ENCODE measurements at places on chromosomes 11 and 22.

DNA sequence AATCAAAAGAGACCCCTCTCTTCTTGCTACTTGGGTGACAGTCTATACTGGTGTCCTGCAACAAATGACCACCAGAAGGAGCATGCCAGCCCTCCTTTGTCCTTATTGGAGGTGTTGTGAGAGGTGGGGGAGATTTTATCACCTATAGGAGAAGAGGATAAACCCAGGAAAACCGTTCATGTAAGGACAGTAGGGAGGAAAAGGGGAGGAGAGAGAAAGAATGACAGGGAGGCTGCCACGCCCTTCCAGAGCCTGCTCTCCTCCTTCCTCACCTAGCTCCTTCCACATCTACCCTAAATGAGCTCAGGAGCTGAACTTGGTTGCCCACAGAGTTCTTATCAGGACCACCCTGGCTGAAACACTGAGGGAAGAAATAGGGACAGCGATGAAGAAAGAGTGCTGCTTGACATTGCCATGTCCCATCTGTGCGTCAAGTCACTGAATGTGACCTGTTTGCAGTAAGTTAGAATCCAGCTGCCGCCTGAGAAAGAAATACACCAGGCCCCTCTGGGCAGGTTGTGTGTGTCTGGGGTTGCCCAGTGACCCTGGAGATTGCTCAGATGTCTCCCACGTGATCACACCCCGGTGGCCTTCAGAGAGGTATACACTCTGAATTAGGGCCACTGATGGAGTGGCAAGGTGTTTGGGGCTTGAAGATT is 40.4 kb upstream of the ETS1 start:
- DNase-seq, result no peak

GRCh38 chr11:130641876-130642275 is 193.4 kb downstream of the ADAMTS15 start:
- DNase-seq, result no peak

DNA sequence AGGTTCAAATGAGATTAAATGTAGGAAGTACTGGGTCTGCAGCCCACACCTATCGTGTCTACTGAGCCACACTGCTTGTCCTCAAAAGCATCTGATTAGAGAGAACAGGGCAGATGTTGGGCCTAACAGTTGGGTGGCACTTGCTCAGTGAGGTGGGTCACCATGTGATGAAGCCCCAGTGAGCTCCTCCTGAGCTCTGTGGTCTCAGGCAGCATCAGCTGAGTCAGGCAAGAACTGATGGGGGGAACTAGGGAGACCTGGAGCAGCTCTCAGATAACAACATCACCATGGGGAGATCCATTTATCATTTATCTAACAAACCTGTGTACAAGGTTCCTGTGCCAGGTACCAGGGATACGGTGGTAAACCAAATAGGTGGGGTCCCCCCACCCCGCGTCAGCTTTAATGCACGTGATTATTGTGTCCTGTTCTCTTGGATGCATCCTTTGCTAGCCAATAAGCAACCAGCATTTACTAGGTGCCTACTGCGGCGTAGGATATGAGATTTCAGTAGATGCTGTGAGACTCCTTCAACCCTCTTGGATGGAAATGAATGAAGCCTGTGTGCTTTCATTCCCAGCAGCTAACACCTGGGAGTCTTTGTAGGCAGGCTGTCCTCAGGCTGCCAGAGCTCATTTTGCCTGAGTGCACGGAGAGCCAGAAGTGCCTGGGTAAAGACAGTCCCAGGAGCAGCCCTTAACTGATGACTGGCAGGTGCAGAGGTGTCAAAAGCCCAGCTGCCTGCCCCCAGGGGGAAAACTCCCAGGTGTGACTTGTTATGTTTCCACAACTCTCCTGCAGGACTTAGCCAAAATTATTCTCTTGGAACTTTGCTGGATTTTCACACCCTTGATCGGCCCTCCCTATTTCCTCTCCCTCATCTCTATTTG is 73.6 kb upstream of the NARS2 start:
- DNase-seq, result no peak

- no peak for DNase-seq
These were observed 802 bp downstream of the ATG2A start for GRCh38 chr11:64916040-64916774.

- DNase-seq, result no peak
These were observed 203.9 kb upstream of the BLID start for GRCh38 chr11:122319691-122320620.

DNA sequence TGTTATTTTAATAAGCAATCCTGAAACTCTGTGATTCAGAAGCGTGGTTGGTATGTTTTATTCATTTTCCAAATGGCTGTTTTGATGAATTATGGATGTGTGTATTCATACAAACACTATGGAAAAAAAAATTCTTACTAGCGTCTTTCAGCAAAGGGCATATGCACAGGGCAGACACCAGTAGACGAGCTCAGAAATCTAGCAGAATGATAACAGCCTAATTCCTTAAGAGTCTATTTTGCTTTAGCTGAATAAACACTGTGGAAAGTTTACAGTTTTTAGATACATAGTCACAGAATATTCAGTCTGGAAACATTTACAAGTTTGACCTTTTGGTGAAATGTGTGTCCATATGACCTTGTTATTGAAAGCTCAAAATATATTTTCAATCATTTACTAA is 418.8 kb upstream of the LUZP2 start:
- DNase-seq, result no peak

DNA sequence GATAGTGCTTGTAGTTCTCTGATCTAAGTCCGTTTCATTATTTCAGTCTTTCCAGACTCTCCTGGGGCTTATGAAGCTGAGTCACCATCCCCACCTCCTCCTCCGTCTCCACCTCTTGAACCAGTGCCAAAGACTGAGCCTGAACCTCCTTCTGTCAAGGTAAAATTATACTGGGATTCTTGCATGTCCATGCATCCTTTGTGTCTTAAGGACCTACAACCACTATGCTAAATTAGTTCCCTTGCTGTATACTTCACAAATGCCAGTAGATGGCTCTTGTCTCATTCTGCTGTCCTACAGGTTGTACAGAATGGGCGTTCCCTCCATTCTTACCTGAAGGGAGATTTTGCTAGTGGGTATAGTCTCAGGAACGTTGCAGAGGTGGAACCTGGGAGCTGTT is 42.2 kb downstream of the POLD3 start:
- DNase-seq, result no peak

DNA sequence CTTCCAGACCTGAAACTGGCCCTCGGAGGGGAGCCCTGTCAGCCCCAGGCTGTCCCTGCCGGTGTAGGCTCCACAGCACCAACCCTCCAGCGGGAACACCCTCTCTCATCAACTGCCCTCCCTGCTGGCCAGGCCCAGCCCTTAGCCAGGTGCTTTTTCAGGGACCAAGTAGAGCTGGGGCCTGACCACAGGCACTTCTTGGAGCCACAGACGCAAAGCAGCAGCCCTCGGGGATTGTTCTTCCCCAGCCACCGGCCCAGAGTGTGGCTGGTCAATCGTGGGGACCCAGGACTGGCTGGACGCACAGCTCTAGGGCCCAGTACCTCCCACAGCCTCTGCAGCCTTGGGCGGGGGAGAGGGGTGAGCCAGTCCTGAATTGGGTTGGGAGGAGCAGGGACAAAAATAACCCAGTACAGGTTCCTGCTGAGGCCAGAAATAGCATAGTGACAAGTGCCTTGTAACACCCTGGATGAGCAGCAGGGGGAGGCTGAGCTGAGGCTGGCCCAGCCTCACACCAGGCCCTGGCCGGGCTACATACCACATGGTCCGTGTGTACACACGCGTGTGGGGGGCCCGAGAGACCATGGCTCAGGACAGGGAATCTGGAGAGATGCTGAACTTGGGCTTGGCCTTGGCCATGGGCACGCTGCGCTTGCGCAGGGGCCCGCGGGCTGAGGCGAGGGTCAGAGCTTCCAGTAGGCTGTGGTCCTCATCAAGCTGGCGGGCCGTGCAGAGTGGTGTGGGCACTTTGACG is 2.0 kb downstream of the KCNJ11 start:
- DNase-seq, result no peak

DNA sequence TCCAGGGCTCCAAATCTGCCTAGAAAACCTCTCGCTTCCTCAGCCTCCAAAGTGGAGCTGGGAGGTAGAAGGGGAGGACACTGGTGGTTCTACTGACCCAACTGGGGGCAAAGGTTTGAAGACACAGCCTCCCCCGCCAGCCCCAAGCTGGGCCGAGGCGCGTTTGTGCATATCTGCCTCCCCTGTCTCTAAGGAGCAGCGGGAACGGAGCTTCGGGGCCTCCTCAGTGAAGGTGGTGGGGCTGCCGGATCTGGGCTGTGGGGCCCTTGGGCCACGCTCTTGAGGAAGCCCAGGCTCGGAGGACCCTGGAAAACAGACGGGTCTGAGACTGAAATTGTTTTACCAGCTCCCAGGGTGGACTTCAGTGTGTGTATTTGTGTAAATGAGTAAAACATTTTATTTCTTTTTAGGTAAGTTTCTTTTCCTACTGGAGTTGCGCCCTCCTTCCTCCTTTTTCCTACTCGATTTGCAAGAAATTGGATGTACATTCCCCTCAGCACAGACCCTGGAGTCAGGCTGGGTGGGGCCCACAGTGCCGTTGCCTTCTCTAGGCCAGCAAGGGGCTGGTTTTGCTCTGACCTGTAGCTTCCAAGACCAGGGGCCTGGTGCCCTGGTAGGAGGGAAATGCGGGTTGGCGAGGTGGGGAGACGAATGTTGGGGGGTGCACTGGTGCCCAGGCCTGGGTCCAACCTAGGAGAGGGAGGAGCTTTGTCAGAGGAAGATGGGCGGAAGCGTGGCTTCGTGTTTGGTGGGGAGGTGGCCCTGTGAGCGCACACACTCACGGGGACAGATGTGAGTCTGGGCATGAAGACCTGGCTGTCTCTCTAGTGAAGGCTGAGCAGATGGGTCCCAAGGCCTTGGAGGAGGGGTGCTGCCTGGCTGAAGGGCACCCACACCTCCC is 50.6 kb downstream of the ST14 start:
- DNase-seq, result no peak
